NCI-H2081 treated with DMSO at 0.1 percent for 48 hours (cell line): ENCODE measurements at places on chromosomes 16 and 17.

GRCh38 chr17:57369509-57369945 lies 113.2 kb downstream of the MSI2 start:
- no peak for DNase-seq

DNA sequence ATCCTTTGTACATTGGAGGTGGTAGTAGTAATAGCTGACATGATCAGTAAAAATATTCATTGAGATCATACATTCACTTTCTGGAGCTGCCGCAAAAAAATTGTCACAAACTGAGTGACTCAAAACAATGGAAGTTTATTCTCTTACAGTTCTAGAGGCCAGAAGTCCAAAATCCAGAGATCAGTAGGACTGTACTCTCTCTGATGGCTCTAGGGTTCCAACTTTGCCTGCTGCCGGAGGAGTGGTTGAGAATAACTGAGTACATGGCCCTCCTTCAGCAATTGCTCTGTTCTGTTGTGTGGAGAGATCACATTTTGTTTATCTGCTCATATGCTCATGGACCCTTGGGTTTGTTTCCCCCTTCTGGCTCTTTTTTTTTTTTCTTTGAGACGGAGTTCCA lies 23.5 kb downstream of the ABAT start:
- DNase-seq: no peak

DNA sequence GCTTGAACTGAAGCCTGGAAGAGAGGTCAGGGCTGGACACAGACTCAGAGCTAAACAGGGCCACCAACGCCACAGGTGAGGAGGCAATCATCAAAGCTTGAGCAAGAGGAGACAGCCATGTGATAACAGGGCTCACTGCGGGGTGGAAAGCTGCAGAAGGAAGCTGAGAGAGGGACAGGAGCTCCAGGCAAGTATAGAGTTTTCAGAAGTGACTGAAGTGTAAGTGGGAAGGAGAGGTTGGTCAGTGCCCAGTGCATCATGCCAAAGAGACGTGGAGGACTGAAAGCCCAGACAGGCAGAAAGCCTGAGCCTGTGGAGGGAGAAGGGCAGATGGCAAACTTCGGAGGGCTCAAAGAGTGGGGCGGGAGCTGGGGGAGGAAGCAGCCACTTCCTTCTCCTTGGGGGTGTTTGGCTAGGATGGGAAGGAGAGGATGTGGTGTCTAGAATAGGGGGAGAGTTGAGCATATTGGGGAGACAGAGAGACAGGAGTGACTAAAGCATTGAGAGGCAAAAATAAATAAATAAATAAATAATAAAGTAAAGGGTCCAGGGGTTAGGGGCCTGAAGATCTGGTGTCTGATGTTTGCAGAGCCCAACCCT lies 2.6 kb downstream of the KIFC3 start:
- no peak for DNase-seq

GRCh38 chr17:45018848-45019711 lies 32.4 kb downstream of the DCAKD start:
- DNase-seq: no peak

- no peak for DNase-seq
These were observed 631 bp downstream of the KREMEN2 start for GRCh38 chr16:2964475-2965336.

- no peak for DNase-seq
These were observed 52.3 kb upstream of the RASL10B start for GRCh38 chr17:35679007-35679682.

DNA sequence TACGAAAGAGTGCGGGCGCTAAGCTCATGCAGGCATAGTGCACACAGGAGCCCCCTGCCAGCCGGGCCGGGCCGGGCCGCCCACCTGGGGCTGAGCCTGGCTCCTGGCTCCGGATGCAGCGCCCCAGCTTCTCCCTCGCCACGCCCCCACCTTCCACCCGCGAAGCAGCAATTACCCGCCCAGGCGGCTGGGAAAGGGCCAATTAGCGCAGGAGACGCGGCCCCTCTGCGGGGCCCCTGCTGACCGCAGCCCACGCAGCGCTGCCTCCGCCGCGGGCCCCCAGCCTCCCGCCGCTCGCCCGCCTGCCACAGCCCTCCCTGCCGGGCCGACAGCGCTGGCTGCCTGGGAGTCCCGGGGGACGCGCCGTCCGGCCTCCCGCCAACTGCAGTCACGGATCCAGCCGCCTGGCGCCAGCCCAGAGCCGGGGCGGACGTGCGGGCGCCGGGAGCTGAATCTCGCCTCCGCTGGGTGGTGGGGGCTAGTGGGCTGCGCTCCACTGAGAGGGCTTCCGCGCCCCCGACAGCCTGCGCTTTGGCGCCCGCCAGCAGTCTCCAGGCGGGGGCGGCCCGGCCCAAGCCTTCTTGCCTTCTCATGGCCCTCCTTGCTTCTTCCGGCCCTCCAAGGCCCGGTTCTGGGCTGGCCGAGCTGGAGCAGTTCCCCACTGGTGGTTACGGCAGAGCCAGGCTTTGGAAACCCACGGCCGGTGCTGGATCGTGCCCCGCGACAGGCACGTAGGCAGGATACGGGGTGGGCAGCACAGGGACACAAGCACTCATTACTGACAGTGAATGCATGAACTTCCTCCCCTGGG lies 14.9 kb upstream of the CBFB start:
- no peak for DNase-seq

DNA sequence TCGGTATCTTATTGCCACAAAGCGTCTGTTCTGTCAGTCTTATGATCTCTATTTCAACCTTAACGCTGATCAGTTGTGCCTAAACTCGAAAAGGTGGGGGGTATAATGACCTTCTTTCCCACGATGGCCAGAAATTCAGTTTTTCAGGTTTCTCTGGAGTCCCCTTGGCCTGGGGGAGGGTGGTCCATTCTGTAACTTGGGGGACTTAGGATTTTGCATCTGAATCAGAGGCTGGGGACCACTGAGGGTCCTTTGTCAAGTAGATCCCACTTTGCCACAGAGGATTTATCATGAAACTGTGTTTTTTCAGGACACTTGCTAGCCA lies 6.3 kb upstream of the WDR59 start:
- DNase-seq: no peak

DNA sequence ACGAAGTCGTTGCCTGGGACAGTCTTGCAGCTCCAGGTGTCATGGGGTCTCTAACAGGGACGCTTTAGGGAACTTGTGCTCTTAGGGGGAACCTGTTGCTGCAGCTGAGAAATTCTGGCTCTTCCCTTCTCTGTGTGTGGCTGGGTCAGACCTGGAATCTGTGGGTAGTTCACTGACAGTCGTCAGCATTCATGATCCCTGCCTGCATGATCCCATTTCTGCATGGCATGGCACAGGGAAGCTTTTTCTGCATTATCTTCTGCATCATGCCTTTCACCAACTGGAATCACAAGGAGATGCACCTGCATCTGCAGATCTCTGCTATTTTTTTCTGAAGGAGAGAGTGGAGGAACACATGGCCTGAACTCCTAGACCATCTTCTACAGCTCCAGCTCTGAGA lies 85.6 kb downstream of the SOX9 start:
- DNase-seq: no peak

- no peak for DNase-seq
These were observed 24.7 kb downstream of the DDX42 start for GRCh38 chr17:63798572-63799106.

DNA sequence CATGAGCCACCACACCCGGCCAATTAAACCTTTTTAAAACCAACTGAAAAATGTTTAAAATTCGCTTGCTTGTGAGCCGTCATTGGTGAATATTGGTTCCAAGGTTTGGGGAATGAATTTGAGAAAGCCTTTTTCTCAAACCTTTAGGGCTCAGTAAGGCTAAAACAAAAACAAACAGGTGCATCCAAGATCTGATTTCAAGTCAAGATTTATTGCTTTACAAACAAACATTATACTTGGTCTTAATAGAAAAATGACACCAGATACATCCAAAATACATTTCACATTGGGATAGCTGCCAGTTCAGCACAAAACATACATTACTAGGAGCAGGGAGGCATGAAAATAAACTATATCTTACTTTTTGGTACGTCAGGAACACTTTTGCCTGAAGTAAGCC lies 5.4 kb downstream of the C17orf58 start:
- no peak for DNase-seq

- no peak for DNase-seq
These were observed 25.0 kb downstream of the MAP3K3 start for GRCh38 chr17:63647065-63647725.

GRCh38 chr16:81566086-81567007 lies 121.7 kb downstream of the CMIP start:
- DNase-seq: no peak

GRCh38 chr16:74463888-74464287 lies 42.6 kb upstream of the CLEC18B start:
- DNase-seq: no peak

GRCh38 chr16:79810449-79811189 lies 210.1 kb upstream of the MAF start:
- no peak for DNase-seq

DNA sequence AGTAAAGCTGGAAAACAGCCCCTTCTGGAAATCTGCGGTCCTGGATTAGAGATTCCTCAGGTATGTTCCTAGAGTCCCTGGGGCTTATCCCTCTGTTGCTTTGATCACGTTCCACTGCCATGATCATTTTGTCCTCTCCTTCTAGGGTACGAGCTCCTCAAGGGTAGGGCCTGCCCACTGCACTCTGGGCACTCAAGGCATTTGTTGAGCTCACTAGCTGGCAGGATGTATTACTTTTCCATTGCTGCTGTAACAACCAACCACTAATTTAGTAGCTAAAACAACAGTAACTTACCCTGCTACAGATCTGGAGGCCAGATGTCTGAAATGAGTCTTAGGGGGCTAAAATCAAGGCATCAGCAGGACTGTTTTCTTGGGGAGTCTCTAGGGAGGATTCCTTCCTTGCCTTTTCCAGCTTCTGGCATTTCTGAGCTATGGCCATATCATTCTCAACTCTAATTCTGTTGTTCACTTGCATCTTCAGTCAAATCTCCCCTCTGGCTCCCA lies 65.7 kb downstream of the ARSG start:
- no peak for DNase-seq

DNA sequence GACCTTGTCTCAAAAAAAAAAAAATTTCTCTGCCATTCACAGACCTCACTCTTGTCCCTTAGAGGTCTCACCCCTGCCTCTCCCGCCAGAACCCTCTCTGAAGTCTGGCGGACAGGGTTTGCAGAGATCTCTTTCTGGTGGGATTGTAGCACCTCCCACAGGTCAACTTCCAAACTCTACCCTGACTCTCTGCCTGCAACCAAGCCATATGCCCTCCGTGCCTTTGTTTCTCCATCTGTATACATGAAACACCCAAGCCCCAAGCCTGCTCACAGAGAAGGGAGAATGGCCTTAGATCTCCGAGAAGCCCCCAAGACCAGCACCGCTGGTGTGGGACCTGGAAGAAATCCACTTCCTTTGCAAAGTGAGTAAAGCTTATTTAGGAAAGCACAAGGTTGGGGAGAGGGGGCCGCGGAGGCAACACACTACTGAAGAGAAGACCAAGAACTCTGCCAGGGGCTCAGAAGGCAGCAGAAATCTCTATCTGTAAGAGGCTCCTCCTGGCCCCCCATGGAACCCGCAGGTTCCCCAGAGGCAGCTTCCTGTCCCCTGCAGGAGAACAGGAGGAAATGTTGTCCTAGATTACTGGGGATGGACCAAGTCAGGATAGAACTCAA lies 219.9 kb downstream of the C16orf78 start:
- DNase-seq: no peak

DNA sequence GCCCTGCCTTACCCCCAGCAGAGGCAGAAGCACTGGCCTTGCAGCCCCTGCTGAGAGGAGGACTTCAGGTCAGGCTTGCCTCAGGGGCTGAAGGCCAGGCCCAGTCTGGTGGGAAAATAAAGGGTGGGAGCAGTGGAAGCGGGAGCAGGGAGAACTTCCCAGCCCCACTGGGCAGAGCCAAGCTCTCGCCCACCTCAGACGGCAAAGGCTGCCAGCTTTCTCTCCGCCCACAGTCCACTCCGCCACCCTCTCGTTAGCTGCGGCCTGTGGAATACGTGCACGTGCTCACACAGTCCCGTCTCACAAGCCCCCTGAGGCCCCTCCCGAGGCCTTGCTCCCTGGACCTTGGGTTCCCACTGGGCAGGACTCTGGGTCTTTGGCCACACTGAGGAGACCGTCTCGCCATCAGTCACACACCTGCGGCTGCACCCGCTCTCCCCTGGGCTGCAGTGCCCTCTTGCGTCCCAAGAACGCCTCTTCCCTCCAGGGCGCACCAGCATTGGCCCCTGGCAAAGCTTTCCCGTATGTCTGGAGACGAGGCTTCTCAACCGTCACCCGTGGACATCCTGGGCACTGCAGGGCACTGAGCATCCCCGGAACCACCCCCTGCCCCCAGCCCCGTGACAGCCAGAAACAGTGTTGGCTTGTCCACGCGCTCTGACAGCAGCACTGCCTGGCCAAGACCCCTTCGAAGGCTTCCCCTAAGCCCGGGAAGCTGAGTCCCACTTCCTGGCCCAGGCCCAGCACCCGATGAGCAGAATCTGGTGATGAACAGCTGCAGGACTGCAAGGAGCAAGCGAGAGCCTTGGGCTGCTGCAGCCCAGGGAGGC lies 8.3 kb downstream of the MRPL28 start:
- no peak for DNase-seq

DNA sequence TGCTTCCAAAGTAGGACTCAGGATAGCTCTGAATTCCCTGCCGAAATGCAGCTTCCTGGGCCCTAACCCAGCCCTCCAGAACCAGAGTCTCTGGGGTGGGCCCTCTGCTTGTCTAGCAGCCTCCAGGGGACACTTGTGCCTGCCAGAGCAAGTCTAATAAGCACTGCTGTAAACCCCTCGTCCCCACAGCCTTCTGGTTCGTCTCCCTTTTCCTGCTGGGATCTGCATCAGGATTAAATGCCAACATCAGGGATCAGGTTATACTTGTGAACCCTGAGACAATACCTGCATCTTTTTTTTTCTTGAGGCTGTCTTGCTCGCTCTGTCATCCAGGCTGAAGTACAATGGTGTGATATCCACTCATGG lies 282.0 kb downstream of the SEC14L1 start:
- DNase-seq: no peak

DNA sequence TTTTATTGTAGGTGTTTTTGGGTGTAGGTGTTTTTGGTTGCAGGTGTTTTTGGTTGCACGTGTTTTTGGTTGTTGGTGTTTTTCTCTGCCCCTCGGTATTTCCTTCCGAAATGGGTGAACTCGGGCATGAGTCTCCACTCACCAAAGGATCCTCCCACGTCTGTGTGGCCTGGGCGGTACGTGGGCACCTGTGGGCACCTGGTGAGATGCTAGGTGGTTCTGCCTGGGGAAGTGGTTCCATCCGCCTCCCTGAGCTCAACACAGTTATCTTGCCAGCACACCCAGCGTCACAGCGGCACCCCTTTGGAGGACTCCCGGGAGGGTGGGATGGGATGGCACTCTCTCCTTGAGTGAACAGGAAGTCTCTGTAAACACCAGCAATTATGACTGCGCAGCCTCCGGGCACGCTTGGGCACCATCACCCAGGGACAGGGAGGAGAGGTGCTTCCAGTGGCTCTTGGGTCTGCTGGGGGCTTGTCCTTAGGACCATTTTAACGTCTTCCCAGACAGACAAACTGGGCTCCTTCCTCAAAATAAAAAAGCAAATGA lies 29.8 kb downstream of the COX4I1 start:
- DNase-seq: no peak
